ENCODE measurements at places on chromosomes 13 and 19.

GRCh38 chr19:10878253-10878652 lies 6.9 kb downstream of the CARM1 start:
- DNase-seq, result no peak

GRCh38 chr13:22256111-22256639 lies 585.3 kb downstream of the FGF9 start:
- no peak for DNase-seq

- no peak for DNase-seq
Observed at GRCh38 chr19:55820037-55820436, 11.8 kb downstream of the NLRP11 start.

DNA sequence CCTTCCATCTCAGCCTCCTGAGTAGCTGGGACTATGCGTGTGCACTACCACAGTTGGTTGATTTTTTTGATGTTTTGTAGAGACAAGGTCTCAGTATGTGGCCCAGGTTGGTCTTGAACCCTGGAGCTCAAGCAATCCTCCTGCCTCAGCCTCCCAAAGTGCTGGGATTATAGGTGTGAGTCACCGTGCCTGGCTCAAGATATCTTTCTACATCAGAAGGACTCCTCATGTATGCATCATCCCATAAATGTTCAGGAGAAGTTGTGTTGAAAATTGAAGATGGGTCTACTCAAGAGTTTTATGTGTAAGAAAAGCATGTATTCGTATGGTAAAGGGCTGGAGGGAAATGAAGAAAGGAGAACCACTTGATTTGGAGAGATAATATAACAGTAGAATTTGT lies 71.8 kb upstream of the STK24 start:
- DNase-seq, result no peak

- no peak for DNase-seq
Observed at GRCh38 chr19:41657157-41657556, 30.3 kb upstream of the CEACAM4 start.

GRCh38 chr19:461721-462551 lies 1.1 kb upstream of the SHC2 start:
- no peak for DNase-seq

DNA sequence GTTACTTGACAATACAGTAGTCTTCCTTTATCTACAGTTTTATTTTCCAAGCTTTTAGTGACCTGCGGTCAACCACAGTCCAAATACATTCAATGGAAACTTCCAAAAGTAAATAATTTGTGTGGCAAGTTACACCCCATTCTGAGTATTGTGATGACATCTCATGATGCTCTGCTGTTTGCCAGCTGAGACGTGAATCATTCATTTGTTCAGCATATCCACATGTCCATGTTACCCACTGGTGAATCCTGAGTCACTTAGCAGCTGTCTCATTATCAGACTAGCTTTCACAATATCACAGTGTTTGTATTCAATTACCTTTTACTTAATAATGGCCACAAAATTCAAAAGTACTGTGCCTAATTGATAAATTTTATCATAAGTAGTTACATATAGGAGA lies 179.8 kb downstream of the PRR20E start:
- DNase-seq, result no peak

- no peak for DNase-seq
Observed at GRCh38 chr13:51995677-51996551, 15.3 kb downstream of the ATP7B start.

DNA sequence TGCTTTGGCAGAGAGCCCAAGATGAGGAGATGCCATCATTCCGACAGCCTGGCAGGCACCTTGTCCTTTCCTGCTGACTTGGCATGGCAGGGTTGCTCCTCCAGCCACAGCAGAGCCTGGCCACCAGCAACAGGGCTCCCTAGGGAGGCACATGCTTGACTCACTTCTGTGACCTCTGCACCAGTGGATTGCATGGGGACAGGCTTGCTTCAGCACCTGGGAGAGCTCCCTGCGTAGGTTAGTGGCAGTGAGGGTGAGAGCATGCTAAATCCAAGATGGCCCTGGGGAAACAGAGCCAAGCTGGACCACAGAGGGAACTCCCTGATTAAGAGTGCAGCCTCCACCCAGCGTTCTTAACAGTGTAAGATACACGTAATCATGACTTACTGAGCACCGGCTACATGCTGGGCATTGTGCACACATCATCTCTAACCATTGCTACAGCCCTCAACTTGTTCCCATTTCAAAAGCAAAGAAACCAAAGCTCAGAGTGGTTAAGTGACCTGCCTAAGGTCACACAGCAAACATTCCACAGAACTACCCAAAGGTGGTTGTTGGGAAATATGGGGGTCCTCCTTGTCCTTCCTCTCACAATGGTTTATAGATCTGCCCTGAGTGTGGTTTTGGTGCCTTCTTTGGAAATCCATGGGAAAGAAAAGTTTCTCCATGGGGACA lies 116.6 kb upstream of the UQCRFS1 start:
- no peak for DNase-seq

GRCh38 chr13:80109303-80109702 lies 231.6 kb downstream of the SPRY2 start:
- no peak for DNase-seq

DNA sequence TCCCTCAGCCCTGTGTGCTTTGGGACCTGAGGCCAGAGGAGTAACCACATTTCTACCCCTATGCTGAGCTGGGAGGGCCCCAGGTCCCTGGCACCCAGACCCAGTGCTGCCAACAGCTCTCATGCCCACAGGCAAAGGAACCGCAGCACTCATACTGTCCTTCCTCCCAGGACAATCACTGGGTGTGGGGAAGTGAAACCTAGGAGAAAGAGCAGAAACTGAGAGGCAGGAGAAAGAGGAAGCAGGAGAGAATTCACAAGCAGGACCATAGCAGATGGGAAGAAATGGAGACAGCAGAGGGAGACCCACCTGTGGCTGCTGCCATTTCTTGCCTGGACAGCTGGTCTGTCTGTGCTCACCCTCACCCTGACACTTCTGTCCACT lies 18.9 kb downstream of the CCDC97 start:
- no peak for DNase-seq

DNA sequence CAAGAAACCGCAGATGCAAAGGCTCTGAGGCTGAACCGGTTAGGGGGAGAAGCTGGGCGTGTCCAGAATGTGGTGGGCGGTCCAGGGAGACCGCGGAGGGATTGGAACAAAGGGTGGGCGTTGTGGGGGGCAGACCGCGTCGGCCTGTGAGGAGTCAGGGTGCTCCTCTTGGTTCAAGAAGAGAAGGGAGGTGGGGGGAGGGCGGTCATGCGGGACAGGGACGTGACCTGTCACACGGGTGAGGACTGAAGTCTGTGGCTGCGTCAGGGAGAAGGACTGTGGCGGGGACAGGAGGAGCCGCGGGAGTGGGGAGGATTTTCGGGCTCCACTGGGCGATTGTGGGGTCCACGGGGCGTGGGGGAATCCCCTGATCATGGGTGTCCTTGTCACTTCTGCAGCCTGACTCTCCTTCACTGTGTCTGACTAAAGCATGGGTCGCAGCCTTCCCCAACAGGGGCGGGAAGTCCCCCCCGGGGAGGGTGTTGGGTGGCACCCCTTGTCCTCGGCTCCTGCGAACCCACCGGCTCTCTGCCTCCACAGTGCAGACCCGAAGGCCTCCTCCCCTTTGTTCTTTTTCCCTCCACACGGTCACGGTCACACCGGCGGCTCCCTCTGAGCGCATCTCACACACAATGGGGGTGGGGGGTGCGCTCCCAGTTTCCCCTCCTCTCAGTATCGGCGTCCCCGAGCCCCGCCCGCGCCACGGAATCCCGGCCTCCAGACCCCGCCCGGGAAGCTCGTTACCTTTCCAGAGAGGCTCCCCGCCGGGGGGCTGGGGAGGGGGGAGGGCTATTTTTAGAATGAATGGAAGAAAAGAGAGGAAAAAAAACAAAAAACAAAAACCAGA lies 16.4 kb upstream of the KCNN1 start:
- no peak for DNase-seq

DNA sequence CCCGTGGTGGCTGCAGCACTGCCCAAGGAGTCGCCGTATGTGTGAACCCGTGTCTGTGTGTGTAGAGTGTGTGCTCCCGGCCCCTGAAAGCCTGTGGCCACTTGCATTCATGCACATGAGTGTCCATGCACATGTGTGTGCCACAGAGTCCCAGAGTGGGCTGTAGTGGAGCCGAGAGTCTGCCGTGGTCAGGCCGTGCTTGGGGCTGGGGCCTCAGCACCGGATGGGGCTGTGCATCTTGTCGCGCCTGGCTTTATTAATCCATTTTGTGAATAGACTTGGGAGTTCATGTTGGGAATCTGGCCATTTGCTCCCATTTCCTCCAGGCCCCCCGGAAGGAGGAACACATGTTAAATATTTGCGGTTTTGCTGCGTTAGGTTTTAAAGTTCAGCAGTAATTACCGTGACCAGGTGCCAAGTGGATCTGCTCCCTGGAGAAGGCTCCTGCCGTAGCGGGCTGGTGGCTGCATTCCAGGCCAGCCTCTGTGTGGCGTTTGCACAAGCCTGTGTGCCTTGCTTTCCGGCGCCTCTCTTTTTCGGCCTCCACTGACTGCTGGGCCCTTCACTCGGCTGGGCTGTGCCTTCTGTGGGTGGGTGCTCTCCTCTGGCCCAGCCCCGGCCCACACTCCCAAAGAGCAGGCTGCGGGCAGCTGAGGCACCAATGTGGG lies 69.2 kb upstream of the KCTD15 start:
- no peak for DNase-seq

DNA sequence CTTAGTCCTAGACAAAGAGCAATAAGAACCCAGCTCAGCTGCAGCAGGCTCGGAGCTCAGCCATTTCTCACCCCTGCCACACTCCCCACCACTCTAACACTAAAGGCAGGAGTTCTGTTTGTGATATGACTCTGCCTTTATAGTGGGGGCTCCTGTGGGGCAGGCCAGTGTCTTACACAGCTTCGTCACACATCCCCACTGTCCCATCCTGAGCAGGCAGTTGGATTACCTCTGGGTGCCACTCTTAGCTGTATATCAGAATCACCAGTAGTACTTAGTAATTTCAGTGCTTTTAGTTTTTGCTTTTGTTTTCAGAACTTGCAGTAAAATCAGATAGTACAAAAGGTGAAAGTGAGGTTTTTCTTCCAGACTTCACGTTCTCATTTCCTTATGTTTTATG lies 16.8 kb downstream of the SAMD4B start:
- DNase-seq, result no peak

DNA sequence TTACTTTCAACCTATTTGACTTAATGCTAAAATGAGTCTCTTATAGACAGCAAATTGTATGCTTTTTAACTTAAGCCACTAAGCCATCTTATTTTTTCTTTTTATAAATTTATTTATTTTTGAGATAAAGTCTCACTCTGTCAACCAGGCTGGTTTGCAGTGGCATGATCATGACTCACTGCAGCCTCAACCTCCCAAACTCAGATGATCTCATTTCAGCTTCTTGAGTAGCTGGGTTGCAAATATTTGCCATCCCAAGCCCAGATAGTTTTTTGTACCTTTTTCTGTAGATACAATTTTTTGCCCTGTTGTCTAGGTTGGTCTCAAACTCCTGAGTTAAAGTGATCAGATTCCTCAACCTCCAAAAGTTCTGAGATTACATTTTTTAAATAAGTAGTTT lies 27.1 kb downstream of the ZNF714 start:
- no peak for DNase-seq

DNA sequence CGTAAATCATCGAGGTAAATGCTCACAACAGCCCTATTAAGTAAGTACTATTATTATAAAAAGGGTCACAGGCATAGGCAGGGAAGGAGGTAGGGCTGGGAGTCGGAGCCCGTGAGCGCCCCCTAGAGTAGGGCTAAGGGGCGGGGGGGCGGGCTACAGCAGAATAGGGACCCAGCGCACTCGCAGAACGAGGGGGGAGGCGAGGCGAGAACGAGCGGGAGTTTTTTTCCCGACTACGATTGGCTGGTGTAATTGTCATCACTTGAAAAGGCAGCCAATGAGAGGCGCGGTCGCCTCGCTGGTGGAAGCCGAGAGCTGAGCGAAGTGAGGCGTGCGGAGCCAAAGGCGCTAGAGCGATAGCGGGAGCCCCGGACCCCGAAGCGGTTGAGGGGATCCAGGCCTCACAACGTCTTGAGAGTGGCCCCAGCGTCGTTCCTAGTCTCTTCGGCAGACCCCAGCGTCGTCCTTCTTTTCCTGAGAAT lies 24.2 kb downstream of the KEAP1 start:
- DNase-seq, result peak; percentile 85

DNA sequence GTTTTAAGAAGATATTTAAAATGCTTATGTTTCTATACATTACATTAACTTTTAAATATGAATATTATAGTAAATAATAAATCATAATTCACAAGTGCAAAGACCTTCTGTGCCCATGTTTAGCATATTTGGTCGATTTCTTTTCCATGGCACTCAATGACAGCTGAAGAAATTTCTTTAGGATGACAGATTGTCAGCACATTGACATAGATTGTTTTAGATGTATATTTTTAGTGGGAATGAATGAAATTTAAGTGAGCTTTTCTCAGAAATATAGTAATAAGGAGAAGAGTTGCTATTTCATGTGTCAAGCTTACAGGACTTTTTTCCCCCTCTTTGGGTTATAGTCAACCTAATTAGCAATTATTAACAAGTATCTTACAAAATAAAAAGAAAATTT lies 256.5 kb downstream of the SHISA2 start:
- no peak for DNase-seq

- DNase-seq, result no peak
Observed at GRCh38 chr13:110760611-110761010, 47.1 kb downstream of the ING1 start.

DNA sequence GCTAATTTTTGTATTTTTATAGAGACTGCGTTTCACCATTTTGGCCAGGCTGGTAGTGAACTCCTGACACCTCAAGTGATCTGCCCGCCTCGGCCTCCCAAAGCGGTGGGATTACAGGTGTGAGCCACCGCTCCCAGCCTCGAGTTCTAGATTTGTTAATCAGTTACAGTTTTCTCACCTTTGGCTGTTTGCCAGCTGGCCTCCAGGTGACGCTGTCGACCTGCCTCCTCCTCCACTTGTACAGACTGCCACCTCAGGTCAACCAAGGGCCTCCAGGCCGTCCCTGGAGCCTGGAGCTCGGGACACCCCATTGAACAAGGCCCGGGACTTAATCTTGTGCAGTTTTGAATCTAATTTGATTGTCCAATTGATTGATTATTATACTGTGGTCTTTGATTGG lies 45.5 kb downstream of the IER2 start:
- DNase-seq, result no peak

DNA sequence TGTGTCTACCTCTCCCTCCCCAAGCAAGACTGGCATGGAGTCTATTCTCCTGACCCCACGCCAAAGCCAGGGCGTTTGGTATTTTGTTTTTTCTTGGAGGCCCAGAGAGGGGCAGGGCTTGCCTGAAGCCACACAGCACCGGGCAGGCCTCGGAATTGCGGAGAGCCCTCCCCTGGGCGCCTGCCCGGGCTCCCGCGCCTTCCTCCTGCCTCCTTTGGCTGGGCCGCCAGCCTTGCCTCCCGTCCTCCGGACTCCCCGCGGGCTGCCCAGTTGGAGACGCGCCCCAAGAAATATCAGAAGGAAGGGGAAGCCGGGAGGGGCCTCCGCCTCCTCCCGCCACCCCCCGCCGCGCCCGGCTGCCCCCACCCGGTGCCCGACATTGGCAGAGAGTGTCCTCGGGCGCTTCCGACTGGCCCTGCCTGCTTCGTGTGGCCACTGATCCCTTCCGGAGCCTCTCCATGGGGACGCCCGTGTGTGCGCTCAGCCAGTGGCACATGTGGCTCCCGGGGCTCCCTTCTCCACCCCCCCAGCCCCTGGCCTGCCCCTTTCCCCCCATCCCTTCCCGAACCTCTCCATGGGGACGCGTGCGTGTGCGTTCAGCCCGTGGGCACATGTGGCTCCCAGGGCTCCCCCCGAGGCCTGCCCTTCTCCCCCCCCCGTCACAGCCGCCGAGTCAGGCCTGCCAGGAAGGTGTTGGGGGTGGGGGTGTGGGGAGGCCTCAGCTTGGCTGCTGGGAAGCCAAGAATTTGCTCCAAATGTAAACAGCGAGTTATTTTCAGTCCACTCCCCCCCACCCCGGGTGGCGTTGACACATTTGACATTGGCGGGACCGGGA lies 37.3 kb downstream of the NFIC start:
- no peak for DNase-seq
